Cortex of kidney (tissue), 1 donor: ENCODE measurements at places on chromosomes 16 and 17.

GRCh38 chr17:39791111-39791992 is 53.6 kb downstream of the GRB7 start:
- DNase-seq: no peak

GRCh38 chr17:79269620-79270019 is 195.0 kb downstream of the ENGASE start:
- no peak for DNase-seq

GRCh38 chr16:66266436-66267291 is 99.8 kb upstream of the CDH5 start:
- no peak for DNase-seq

DNA sequence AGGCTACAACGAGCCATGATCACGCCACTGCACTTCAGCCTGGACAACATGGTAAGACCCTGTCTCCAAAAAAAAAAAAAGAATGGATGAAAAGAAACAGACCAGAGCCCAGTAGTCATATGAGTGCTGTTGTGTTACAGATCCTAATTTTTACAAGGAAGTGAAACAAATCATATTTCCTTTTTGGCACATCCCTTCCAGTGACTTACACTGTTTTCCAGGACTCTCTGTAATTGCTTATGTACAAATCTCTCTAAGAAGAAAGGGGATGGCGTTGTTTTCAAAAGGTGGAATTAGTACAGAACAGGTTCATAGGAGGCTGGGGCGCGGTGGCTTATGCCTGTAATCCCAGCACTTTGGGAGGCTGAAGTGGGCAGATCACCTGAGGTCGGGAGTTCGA is 19.8 kb upstream of the ZNF594 start:
- no peak for DNase-seq

GRCh38 chr17:15260376-15261257 is 4.5 kb downstream of the PMP22 start:
- DNase-seq: no peak

- no peak for DNase-seq
Measured at GRCh38 chr16:82240111-82240510, 70.1 kb upstream of the MPHOSPH6 start.

DNA sequence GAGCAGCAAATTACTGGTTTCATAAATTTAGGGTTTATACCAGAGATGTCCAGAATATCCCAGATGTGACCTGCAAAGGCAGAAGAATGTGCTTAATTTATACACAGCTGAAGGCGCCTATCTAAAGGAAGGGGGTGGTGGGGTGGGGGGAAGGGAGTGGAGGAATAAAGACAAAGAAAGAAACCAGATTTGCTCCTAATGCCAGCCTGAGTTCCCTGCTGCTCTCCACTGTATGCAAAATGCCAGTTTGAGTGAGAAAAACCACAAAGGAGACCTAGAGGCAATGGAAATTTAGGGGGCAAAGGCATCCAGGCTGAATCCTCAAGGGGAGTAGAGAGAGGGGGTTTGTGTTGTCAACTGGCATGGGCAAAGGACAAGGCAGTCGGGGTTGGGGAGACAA is 161.5 kb upstream of the TOX3 start:
- DNase-seq: no peak

DNA sequence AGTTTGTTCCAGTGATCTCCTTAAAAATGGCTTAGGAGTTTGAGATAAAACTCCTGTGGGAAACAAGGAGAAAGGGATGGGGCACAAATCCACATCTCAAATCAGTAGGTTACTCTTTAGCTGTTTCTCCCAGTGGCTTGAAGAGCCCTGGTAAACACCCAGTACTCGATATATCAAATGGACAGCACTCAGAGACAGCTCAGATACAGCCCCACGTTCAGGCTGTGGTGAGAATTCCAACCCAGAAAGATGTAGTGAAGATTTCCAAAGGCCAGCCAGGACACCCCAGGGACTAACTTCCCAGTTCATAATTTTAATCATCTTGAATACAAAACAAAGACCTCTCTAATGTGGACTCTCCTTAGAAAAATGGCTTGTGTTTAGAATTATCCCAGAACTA is 6.4 kb upstream of the VEZF1 start:
- no peak for DNase-seq
